Neural crest cell (in vitro differentiated cells): ENCODE measurements at places on chromosomes 4 and X.

DNA sequence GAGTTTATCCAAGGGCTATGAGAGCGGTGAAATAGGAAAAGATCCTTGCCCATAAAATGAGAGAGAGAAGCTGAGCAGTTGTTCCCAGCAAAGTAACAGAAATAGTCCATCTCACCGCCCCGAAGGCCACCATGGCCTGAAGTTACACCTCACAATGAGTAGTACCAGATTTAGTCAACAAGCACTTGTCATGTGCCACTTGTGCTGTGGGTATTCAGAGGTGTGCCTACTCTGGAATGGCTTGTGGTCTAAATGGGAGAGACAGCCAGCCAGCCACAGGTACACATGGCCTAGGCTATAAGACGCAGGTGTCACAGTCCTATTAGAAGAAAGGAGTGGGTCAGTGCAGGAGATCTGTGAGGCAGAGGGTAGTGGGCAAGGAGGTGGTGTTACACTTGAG lies 54.6 kb upstream of the MAP3K15 start:
- no peak for DNase-seq

DNA sequence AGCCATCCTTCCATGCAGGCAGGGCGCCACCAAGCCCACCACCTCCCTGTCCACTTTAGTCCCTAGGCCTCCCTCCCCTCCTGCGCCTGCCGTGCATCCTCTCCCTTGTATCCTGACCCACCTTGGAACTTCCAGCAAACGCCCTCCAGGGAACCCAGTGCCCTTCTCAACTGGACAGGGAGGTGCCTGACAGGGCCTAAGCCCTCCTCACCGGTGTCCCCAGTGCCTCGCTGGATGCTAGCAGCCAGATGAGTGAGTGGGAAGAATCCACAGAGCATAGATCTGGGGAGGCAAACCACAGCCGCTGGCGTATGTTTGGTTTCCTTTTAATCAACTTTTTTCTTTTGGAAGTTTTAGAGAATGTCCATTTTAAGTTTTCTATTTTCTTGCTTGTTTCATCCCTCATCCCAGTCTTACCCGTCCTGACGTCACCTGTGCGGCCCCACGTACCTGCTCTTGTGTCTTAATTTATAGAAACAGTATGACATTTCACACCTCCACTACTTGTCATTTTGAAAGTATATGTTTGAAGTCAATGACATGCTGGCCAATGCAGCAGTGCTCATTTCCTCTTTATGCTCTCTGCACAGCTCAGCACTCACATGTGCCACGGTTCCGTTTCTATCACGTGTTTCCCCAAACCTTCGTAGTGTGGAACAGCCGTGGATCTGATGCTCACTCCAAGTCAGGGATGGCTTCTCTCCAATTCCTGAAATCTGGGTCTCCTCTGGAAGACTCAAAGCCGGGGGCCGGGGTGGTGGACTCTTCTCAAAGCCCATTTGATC lies 3.4 kb upstream of the HMX1 start:
- DNase-seq: no peak

DNA sequence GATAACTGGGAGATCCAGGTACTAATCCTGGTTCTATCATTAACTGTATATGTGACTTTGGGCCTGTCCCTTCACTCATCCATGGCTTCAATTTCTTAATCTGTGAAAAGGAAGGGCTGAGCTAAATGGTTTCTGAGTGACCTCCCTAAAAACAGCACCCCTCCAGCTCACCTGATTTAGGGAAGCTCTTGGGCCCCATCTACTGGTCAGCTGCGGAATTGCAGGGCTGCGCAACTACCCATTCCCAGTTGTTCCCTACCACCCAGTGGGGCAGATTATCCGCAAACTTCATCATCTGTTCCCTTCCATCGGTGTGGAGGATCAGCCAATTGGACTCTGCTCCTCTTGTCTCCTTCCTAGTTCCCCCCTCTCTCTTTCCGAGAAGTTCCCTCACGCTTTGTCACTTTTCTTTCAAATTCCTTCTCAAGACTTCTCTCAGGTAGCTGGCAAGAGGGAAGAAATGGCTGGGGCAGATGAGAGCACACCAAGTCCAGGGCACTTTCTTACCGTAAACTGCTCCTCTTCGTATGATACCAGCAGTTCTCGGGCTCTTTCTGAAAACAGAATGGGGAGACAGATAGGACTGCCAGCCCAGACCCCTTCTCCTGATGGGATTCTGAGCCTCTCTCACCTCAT lies 5.8 kb downstream of the LAS1L start:
- DNase-seq: peak; percentile 53

- no peak for DNase-seq
These were observed 112.6 kb upstream of the TMEM164 start for GRCh38 chrX:109890300-109890699.

GRCh38 chr4:2497324-2497723 lies 28.4 kb downstream of the RNF4 start:
- DNase-seq: no peak

GRCh38 chr4:101835121-101835904 lies 44.8 kb downstream of the BANK1 start:
- DNase-seq: no peak

- DNase-seq: no peak
These were observed 79.8 kb upstream of the OGT start for GRCh38 chrX:71453056-71453455.

DNA sequence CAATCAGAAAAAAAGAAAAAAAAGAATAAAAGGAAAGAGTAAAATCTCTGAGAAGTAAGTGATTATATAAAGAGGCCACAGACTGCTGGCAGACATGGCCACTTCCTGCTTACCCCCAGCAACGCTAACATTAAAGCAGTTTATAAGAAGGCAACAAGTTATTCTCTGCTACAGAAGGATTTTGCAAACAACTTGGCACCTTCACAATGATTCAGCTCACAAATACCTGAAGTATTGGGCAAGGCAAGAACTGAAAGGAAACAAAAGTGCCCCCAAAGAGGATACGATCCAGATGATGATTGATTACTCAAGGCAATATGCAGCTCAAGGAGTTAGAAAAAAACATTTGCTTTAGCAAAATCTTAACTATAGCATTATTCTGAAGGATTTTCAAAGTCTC lies 718.8 kb downstream of the KLHL13 start:
- DNase-seq: no peak

- DNase-seq: no peak
These were observed 152.8 kb downstream of the ENPP6 start for GRCh38 chr4:184064877-184065276.

DNA sequence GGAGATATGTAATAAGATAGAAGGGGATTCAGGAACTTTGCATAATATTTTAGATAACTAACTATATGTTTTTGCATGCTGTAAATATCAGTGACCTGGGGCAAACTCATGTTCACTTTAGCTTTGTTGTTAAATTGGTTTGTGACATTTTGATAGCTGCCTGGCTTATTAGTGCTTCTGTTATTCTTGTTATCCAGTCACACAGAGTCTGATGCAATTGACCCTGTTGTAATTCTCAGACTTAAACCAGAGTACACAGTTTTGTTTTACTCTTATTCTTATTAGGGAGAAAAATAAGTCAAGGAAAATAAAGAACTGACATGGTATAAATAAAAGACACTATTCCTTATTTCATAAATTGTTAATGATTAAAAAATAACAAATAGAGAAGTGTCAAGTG lies 516.7 kb upstream of the SLIT2 start:
- no peak for DNase-seq

GRCh38 chrX:130539721-130540321 lies 138.0 kb downstream of the RBMX2 start:
- DNase-seq: peak; percentile 57

- no peak for DNase-seq
These were observed 29.8 kb downstream of the SLC9A6 start for GRCh38 chrX:136015016-136015415.

GRCh38 chr4:26342328-26343037 lies 21.7 kb downstream of the RBPJ start:
- DNase-seq: no peak

- no peak for DNase-seq
These were observed 234.0 kb upstream of the SLIT2 start for GRCh38 chr4:20017777-20018115.

DNA sequence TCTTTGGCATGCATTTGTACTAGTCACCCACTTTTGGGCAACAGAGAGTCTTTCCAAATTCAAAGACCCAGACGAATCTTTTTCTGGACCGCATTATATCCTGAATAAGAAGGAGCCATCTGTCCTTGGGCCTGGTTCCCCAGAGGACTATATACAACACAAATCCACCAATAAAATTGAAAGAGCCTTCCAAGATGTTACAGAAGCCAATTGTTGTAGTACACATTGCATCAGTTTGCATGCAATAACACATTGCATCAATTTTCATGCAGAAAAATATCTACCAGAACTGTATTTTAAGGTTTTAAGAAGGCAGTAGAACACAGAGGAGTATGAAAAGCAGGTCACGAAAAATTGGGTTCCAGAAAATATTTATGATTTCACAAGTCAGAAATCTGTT lies 203.2 kb downstream of the HTR2C start:
- DNase-seq: no peak

DNA sequence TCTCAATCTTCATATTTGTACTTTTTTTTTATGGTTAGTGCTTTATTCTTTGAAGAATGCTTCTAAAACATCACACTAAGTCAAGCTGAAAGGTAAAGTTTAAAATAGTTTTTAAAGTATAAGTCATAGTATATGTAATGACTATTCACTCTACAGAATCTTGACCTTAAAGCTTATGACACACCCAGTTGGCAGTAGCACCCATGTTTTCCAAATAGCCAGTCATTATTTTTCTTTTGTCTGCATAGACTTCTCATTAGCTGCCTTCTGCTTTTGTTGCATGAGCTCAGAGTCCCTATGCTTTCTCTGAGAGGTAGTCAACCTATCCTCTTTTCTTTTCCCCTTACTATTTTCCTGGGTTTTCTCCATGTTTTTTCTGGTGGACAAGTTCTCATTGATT lies 231.5 kb downstream of the PCDH18 start:
- no peak for DNase-seq

DNA sequence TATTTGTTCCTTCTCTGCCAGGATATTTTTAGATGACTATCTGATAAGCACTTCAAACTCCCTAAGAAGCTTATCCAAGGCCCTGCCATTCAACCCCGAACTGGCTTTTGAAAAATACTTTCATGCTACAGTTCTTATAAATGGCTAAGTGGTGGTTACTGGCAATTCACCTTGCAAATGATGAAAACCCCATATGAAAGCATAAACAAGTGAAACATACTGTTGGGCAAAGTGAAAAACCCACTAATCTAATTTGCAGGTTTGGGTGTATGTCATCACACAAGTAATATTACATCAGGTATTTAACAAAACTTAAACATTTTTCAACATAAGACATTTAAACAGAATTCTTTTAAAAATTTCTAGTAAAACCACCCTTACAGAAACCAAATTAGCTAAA lies 31.1 kb downstream of the TAPT1 start:
- DNase-seq: no peak

DNA sequence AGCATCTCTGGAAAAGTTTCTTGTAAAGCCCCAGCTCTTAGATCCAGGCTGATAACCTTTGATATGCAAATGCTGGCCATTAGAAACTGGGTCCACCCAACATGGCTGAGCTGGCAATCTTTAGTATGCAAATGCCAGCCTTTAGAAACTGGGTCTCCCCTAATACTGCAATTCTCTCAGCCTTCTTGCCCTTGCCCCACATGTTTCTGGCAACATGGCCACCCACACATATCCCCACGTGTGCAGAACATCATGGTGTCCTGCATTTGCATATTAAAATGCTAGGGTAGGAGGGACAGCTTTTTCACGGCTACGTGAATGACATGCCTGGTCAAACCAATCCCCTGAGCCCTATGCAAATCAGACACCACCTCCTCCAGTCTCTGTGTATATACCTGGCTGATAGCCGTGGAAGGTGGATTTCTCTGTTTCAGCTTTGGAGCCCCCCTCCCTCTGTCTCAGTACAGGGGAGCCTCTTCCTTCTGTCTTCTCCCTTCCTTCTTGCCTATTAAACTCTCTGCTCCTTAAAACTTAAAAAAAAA lies 344.0 kb upstream of the NWD2 start:
- no peak for DNase-seq

DNA sequence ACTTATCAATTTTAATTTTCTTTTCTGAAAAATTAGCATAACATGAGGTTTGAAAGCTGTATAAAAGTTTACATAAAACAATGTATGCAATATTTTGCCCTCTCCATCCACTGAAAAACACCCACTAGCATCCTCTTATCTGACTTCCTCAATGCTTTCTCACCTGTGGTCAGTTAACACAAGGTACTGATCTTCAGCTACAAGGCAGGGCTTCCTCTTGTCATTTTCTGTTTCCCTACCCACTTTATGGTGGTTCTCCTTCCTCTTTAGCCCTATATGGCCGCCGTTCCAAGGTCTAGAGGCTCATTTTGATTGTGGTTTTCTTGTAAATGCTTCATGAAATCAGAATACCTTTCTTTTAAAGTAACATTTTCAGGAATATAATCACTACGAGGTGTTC lies 618.6 kb upstream of the CPEB2 start:
- no peak for DNase-seq

- DNase-seq: no peak
These were observed 10.5 kb downstream of the SEPTIN11 start for GRCh38 chr4:76960014-76960413.

DNA sequence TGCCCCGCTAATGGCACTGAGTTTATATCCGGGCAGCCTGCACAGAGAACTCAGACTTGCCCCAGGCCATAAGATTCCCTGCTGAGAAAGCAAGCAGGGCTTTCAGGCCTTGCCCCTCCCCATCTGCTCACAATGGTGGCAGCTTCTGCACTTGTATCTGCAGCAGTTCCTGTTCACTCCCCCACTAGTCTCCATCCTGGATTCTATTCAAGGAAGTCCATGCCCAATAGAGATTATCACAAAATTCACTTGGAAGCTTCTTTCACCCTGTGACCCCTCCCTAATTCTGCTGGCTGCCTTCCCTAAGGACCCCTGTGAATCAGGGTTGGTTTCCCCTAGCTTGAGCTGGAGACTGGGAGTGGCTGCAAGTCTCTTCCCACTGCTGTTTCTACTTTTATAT lies 34.5 kb upstream of the UCP1 start:
- DNase-seq: no peak

- no peak for DNase-seq
These were observed 21.9 kb upstream of the CLCN4 start for GRCh38 chrX:10134921-10135320.

DNA sequence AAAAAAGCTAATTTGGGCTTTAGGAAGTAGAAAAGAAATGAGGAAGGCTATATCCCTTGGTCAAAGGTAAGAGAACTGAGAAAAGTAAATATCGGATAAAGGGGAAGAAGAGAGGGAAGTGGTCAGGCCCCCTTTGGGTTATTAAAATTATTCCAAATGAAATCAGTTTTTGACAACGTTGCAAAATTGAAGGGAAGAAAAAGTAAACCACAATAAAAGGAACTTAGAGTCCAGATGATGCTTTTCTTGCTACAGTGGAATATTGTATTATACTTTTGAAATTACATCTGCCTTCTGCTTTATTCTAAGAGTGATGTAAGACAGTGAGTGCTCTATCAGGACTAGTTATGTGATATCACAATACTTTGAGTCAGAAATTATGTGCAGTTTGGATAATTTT lies 59.4 kb upstream of the RBPJ start:
- DNase-seq: no peak

- no peak for DNase-seq
These were observed 10.2 kb upstream of the YIPF6 start for GRCh38 chrX:68488657-68489056.
